Stimulated activated CD4-positive, alpha-beta T cell treated with anti-CD3 and anti-CD28 coated beads, TNF-alpha, amount 100 ng/mL, for 1 hour (primary cell): ENCODE measurements at places on chromosomes 4 and X.

DNA sequence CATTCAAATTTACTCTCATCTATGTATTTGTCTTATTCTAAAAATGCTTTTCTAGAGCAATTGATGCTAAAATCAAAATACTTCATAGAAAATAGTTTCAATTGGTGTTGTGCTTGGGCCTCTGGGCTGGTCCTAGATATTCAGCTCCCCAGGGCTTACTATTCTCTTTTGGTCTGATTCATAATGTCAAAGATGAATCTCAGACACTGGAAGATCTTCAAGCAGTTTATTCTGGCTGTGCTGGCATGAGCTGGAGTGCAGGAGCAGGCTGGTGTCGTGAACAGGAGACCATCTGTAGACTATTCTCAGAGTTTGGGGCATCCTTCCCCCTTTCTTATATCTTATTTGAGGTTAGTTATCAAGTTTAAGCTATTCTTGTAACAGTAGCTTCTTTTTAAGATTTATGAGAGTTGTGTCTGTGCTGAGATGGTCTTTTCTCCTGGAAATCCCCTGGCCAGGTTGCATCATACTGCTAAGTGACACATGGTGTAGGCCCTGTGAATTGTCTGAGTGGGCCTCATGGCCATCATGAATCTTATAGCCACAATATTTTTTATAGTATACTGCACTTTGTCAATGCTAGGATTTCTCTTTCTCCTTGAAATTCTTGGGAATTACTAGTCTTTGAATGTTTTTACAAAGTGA lies 1624.0 kb upstream of the IGFBP7 start:
- no peak for DNase-seq

DNA sequence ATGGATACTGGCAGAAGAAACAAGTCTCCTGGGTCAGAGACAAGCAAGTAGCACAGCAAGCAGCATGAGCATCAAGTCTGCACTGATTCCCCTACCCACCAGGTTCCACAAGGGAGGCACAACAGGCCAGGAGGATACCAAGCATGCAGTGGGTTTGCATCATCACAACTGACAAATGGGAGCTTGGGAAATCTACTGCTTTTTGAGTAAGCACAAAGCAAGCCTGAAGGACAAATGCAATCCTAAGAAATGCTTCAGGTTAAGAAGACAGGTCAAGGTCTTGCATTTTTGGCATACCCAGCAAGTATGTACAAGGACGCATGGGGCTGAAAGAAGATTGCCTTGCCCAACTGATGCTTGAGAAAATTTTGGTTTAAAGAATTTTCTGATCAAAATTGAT lies 279.6 kb downstream of the PDGFC start:
- DNase-seq, result no peak

- no peak for DNase-seq
Measured at GRCh38 chrX:68396953-68397352, 36.3 kb downstream of the OPHN1 start.

DNA sequence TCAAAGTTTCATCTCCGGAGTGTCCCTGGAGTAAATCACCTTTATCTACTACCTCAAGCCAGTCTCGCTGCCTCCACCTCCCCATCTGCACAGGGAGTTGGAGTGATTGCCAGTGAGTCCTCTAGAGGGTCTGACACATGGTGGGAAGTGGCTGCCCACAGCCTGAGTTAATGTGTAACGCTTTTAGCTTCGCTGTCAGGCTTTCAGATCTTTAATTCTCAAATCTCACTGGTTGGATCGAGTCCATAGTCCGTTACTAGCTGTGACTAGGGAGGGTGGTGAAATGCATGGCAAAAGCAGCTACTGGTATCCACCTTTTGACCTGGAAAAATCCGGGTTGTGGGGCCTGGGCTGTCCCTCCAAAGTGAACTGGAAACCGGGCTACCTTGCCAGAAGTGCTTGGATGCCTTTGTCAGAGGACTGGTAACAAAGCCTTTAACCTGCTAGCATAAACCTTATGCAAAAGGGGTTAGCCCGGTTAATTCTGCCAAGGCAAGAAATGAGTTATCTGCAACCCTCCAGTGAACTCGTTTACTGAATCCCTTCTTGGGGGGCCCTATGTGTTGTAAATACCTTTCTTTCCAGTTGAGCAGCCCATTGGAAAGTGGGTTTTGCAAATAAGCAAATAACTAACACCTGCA lies 5.1 kb upstream of the WDR1 start:
- no peak for DNase-seq

DNA sequence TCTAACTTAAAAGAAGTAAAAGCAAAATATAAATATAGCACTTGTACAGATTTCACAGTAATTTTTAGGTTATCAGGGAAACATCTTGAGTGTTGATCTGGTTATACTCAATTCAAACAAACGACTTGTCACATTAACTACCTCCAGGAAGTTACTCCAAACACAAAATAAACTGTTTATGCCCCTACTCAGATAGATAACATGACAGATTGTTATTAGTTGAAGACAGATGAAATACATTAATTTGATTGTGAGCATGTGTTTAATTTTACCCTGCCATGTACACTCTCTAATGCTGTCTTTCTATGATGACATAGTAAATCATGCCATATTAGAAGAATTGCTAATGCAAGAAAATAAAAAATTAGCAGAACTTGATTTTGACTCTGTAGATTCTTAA lies 88.0 kb downstream of the RAB28 start:
- DNase-seq, result no peak

- no peak for DNase-seq
Measured at GRCh38 chrX:30620125-30620524, 33.1 kb upstream of the GK start.

GRCh38 chr4:25861951-25862410 lies 807 bp downstream of the SEL1L3 start:
- DNase-seq, result no peak

DNA sequence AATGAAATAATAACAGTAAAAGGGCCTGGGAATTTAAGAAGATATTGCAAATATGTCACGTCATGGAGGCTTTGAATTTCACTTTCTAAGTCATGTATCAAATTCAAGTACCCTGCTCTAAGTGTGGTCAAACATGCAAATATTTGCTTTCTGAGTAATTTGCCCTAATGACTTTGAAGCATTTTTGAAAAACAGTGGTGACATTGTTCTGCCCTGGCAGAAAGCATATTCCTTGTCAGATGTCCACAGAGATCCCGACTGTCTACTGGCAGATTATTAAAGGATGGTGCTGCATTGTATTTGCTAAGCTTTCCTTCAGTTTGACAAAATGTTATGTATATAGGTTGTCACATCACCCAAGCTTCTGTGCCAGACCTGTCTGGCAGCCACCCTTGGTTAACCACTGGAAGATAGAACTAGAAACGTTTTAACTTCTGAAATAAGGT lies 92.5 kb downstream of the ANK2 start:
- DNase-seq, result no peak

DNA sequence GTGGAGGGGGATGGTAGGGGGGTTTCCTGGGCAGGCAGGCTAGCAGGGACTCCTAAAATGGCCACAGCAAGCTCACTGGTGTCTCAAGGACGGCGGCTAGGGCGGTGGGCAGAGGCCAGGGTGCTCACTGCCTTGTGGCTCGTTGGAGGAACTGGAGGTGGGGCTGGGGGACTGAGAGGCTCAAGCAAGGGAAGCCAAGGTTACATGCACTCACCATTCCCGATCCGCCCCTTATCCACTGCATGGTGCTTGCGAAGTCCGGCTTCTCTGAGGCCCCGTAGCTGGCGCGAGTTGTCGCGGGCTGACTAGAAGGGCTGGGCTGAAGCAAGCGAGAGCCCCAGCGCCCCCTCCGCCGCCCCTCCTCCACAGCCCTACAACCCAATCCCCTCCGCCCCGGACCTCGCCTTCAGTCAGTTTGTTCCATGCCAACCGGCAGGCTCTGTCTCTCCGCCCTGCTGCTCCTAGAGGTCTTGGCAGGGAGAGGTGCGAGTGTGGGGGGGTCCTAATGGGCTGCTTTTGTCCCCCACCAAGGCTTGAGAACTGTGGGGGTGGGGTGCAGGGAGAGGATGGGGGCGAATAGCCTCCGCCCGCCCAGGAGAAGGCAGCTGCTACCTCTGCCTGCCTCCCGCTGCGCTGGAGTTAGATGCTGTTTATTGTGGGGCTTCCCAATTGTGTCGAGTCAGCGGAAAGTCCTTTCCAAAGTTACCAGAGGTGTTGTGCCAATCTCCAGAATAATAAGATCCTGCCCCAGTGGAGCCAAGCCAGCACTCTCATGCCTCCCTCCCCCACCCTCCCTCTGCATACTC lies at the start of gene ARHGEF9:
Gene ARHGEF9 (minus strand): TSS at position 313 of the 806 bp plus-strand sequence. CDS start 69 bp downstream, at position 244.
- no peak for DNase-seq

DNA sequence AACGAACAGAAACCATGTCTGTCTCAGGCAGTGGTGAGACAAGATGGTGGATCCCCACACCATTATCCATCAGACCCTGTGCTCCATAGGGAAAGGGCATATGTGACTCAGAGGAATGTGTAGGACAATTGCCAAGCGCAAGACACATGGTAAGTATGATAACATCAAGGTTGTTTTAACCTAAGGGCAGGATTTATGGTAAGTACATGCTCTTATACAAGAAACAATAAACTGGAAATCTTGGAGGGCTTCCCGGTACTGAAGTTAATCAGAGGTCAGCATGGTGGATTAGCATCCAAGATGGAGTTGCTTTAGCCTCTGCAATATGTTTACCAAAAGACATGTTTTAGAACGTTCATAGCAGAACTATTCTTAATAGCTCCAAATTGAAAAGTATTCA lies 355.0 kb downstream of the PPP1R2C start:
- no peak for DNase-seq

- DNase-seq, result no peak
Measured at GRCh38 chrX:6465756-6466155, 69.2 kb downstream of the VCX3A start.

GRCh38 chrX:9604908-9605306 lies 140.0 kb downstream of the TBL1X start:
- no peak for DNase-seq

- DNase-seq, result no peak
Measured at GRCh38 chr4:140711910-140712309, 44.3 kb downstream of the TBC1D9 start.

DNA sequence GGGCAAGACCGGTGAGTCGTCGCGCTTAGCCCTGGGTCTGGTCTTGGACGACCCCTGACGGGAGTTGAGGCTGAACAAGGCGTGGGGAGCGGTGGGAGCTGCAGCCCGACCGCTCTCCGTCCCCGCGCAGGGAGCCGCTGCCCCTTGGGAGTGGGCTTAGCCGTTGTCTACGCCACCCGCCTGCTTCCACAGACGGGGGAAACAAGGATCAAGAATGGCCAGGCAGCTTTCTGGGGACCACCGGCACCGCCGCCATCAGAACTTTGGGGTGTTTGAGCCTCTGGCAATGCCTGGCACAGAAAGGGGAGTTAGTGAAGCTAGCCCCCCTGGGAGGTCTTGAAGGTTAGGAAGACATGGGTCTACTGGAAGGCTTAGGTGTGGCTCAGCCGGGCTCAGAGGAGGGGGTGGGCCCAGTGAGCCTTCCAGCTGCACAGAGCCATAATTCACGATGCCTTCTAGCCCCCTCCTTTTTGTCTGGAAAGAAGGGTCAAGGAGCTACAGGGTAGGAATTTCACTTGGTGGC lies 583 bp downstream of the RASL11B start:
- no peak for DNase-seq

DNA sequence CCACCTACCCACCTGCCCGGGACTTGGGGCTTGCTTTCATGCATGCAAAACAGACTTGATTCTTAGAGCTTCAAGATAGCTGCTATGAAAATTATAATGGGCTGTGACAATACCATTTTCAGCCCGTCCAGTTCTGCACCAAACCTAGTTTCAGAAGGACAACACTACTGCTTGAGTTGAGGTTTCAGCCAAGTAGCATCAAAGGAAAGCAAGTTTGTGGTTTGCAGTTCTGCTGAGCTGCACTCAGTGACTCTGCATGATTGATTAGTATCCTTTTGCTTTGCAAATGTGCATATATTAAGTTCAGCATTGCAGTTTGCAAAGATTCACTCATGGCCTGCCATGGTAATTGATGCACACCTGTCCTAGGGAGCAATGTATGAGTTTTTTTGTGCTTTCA lies 442.7 kb downstream of the RPA4 start:
- no peak for DNase-seq

DNA sequence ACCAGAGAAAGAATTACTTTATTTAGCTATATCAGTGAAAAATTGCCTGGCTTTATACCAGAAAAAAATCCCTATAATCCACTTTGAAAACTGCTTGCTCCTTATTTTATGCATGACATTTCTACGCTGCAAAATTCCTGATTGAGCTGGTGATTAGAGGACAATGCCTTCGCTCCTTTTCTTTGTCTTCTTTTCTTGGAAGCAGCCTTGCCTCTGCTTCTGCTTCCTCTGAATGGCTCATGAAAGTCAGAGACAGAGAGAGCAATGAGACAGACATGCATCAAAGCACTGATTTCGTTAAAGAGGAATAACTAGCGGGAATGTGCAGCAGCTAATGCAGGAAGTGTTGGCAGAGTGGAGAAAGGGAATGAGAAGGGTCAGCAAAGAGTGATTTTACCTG lies 294.3 kb upstream of the IGFBP7 start:
- DNase-seq, result no peak
